Dorsolateral prefrontal cortex (tissue), 122 donors: ENCODE measurements at places on chromosomes 3 and 15.

DNA sequence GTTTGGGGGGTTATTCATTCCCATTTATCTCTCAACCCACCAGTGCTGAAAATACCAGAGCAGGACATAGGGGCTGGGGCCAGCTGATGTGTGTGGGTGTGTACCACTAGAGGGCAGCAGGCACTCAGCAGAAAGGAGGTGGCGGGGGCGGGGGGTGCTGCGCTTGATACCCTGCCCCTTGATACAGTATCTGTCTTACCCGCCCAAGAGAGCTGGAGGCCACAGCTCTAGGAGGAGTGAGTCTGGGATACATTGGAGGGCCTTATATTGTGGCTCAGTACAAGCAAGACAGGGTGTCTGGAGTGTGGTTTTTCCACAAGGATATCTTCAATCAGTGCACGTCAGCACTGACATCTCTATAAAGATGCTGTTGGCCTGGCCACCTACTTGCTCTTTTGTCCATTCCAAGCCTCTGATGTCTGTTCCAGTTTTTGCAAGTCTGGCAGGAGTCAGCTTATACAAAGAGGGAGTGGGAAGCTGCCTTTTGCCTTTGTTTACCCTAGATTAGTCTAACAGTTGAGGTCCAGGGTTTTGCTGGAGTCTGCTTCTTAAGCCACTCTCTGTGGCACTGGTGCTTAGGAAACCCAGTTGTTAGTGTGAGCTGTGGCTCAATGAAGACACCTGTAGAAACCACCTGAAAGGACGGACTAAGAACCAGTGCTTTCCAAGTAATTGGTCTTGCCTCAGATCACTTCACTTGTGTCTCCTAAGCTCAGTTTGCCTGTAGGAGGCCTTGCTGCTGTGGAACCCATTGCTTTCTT is 1.5 kb upstream of the RBM15B start:
- DNase-seq = peak; percentile 39

DNA sequence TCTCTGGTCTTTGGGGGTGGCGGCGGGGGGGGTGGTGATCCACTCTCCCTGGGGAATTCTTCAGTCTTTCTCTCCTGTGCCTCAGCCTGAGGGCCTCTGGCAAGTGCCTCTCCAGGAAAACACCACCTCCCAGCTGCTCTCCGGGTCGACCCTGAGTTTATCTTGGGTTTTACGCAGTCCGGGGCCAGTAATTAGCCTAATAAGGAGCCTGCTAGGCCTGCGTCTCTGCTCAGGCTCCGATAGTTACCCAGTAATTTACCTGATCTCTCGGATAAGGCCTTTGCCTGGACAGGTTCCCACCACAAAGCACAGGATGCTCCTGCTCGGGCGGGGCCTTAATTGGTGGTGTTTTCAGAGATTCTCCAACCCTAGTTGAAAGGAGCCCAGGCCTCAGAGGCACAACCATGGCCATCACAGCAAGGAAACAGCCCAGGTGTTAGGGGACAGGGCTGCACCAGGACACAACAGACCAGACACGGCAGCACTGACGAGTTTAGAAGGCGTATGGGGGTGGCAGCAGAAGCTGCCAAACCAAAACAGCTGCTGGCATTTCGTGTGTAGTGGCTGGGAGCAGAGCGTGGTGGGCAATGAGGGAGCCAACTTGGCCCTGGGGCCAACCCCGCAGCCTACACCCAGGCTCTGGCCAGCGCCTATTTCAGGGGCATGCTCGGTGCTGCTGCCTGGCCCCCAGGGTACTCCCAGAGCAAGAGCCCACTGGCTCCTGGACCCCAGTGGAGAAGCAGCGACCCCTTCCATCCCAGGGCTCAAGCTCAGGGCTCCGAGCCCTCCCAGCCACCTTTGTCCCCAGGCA is 71.4 kb downstream of the KLF13 start:
- peak; percentile 40 for DNase-seq

GRCh38 chr15:58669108-58669507 is 80.4 kb downstream of the ADAM10 start:
- no peak for DNase-seq

GRCh38 chr3:148036331-148036876 is 627.2 kb downstream of the ZIC1 start:
- DNase-seq = no peak

- DNase-seq = no peak
These were observed 390 bp downstream of the STARD5 start for GRCh38 chr15:81323559-81323943.

DNA sequence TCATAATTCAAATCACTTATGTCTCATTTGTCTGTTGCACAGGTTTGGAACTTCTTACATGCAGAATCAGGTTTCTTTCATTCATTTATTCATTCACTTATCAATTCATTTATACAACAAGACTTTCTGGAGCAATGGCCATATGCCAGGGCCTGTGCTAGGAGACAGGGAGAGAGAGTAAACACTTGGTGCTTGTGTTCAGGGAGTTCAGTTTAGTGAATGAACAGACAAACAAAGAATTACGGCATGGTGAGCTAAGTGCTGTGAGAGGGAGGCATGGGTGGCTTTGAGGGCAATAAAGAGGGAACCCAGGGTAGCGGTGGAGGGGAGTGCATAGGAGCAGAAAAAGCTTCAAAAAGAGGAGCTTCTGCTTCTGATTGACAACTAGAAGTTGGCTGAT is 8.5 kb upstream of the IREB2 start:
- no peak for DNase-seq

DNA sequence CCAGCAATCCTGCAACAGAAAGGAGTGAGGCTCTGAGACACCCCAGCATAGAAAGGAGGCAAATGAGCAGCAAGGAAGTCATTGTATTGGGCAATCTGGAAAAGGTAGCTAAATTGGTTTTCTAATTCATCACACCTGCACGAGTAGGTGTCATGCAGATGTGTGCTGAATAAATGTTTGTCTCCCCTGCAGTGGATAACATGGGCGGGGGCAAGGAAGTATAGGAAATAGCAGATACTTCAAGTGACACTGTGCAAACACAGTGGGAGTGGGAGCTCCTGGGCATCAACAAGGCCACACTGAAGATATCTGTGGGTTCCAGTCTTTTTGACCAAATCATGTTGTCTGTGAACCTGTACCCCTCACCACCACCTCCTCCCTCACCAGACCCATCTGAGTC is 14.4 kb upstream of the HTR3E start:
- DNase-seq = no peak

DNA sequence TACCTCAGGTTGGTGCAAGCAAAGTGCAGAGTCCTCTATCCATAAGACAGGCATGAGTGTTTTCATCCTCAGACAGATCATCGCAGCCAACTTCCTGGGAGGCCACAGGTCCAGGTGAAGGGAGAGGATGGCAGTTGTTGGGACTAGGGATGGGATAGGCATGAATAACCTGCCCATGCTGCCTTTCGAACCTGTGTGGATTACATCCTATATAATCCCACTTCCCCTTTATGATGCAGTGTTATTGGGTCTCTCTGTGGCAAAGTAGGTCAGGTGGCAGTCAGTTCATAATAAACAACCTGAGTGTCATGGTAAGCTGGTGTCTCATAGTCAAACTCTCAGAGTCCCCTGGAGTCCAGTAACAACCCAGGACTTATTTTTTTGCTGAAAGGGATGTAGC is 40.4 kb downstream of the CCR3 start:
- no peak for DNase-seq

DNA sequence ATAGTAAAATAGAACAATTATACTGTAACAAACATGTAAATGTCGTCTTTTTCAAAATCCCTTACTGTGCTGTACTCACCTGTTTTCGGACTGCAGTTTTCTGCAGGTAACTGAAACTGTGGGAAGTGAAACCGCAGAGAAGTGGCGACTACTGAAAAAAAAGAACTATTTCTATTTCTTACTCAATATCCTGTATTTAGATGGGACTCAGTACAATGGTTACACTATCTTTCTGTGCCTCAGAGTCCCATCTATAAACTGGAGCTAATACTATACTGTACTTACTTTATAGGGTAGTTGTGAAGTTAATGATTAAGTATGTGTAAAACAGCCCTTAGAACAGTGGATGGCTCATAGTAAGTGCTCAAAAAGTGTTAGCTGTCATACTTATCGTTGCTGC is 14.3 kb upstream of the P2RY12 start:
- DNase-seq = no peak

GRCh38 chr15:37253877-37254276 is 153.5 kb upstream of the MEIS2 start:
- DNase-seq = no peak

GRCh38 chr3:156469456-156469855 is 85.5 kb downstream of the SSR3 start:
- DNase-seq = no peak

DNA sequence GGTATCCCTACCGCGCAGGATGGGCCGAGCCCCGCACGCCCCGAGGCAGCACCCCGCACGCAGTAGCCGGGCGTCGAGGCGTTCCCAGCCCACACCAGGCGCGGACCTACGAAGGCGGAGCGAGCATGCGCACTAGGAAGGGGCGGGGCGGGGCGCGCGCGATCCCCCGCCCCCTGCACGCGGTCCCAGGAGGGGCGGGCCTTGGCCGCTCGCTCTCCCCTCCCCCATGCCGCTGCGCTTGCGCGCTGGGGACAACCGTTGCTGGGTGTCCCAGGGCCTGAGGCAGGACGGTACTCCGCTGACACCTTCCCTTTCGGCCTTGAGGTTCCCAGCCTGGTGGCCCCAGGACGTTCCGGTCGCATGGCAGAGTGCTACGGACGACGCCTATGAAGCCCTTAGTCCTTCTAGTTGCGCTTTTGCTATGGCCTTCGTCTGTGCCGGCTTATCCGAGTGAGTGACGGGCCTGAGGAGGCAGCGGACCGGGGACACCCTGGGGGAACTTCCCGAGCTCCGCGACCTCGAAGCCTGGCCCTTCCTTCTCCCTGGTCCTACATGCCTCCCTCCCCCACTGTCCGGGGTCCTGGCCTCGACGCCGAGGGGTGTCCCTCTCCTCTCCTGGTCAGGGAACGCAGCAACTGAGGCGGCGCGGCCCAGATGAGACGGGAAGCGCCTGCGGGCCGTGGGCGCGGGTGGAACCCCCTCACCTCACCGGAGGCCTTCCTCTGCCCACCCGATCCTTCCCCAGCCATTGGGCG is at the start of gene SPESP1:
TSS of gene SPESP1 (plus strand) at position 258 of the 755 bp plus-strand sequence. CDS start at position 387, 129 bp downstream.
- no peak for DNase-seq

- no peak for DNase-seq
These were observed 296.8 kb downstream of the DOCK3 start for GRCh38 chr3:50971487-50971924.

- no peak for DNase-seq
These were observed 3.0 kb upstream of the PIAS1 start for GRCh38 chr15:68051109-68051508.

DNA sequence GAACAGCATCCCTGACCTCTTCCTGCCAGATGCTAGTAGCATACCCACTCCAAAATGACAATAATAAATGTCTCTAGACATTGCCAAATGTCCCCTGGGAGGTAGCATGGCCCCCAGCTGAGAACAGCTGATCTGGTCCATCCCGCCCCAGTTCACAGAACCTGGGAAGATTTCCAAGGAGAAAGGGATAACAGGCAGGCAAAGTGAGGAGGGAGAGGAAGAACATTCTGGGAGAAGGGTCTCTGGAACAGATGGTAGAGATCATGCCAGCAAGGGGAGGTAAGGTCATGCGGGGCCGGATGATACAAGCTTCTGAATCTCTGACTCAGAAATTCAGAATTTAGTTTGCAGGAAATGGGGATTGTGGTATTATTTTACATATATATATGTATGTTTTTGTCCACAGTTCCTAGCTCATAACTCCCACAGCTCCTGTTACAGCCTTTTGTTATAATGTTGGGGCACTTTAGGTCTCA is 192.7 kb downstream of the SUCLG2 start:
- no peak for DNase-seq

- no peak for DNase-seq
These were observed 62.0 kb downstream of the PLD1 start for GRCh38 chr3:171748064-171748924.

GRCh38 chr3:195101001-195101583 is 169.9 kb downstream of the XXYLT1 start:
- peak; percentile 20 for DNase-seq

- no peak for DNase-seq
These were observed 64.0 kb downstream of the ST6GAL1 start for GRCh38 chr3:186994000-186994955.

DNA sequence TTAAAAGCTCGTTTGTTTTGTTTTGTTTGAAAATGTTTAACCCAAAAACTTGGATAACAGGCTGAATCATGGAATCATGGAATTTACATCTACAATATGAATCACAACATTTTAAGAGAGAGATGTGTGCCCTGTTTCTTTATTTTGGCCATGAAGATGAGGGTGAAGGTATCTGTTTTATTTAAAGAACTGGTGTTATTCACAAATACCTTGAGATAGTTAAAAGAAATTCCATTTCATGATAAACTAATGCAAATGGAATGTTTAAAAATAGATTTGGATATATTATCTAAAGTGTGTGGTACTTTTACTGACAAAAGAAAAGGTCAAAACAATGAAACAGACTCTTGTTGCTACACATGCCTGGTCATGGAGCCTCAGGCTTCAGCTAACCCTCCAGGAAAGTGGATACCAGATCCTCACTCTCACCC is 486.0 kb upstream of the CFAP20DC start:
- no peak for DNase-seq

DNA sequence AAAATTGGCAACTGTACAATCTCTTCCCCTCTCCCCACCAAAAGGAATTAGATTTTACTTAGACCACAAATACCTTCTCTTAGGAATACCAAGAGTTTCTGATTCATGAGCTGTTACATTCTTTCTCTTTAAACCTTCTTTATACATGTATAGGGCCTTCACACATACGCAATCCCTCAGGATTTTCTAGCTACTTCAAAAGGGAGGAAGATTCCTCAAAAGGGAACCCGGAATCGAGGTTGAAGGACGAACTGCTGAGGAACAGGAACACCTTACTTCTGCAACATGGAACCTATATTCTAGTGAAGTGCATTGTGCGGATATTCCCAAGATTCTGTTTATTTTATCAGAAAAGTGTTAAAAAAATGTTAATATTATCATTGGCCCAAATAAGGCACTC is 52.3 kb downstream of the GABRB3 start:
- no peak for DNase-seq

DNA sequence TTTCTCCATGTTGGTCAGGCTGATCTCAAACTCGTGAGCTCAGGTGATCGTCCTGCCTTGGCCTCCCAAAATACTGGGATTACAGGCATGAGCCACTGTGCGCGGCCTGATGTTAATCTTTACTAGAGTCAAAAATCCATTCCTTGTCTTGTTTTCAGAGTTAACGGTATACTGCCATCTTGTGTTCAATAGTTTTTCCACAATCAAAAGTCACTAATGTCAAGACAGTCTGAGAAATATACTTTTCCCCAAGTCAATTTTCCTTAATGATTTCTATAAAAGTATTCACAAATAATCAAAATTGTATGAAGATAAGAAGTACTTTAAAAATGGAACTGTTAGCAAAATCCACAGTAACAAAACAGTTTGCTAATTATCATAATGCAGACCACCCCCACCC is 8.5 kb downstream of the CRBN start:
- no peak for DNase-seq
